Activated CD4-positive, alpha-beta T cell treated with anti-CD3 and anti-CD28 coated beads for 36 hours (primary cell): ENCODE measurements at places on chromosomes 12 and 14.

DNA sequence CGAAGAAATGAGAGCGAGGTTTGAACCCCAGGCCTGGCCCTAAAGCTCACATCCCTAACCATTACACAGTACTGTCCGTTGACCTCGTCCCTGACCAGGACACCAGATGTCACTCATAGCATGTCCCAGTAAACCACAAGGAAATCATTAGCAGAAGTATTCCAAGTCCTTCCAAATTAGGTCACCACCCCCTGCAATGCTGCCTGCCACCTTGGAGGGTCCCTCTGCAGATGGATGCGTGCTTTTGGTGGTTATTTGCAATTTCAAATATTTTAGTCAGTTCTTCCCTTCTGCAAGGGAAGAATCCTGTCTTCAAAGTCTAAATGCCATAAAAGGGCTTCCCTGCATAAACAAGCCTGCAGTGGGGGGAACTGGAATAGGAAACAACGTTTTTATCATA, 71.3 kb downstream of the CLMN start:
- DNase-seq, result no peak

DNA sequence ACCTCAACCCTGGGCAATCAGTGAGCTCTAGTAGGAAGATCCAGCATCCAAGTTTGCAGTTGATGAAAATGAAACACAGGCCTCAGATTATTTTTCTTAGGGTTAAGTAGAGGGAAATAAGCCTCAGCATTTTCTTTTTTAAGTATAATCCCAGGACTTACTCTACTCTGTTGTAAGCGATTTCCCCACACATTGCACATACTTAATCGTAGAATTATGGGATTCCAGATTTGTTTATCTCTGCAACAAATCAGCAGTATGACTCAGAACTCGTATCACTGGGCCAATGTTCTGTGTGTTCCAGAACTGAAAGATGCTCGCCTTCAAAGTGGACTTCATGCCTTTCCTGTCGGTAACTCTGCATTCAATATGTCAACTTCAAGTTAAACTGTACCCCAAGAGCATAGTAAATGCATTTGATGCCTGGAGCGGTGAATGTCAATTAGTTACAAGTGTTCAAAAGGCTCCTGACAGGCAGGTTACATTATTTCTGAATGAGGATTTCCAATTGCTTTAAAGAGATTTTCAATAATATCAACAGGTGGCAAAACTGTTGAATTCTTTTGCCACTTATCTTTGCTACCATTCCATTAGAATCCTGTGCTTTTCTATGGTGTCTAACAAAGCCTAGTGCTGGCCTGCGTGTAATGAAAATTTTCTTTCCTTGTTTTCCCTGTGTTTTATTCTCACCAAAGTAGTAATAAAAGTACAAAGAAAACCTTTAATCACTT, 323.8 kb upstream of the SYT1 start:
- no peak for DNase-seq

GRCh38 chr12:99334285-99335056, 313.1 kb upstream of the GARIN6 start:
- DNase-seq, result no peak

DNA sequence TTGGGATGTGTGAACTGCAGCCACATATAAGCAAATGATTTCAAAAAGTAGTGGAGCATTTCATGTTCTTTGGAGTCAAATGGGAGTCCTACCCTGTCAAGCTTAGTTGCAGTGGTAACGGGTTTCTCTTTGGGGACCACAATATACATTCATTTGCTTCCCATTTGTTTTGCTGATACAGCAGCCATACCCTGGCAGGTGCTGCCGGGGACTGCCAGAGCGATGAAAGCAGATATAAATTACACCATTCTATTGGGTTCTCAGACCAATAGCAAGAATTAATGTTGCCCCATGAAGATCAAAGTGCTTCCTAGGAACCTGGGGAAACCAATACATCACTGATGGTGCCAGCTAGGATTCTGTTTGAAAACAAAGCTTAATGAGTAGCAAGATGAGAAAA, 1621.5 kb upstream of the FLRT2 start:
- DNase-seq, result no peak

- no peak for DNase-seq
Measured at GRCh38 chr12:62282057-62282774, 22.0 kb downstream of the USP15 start.

DNA sequence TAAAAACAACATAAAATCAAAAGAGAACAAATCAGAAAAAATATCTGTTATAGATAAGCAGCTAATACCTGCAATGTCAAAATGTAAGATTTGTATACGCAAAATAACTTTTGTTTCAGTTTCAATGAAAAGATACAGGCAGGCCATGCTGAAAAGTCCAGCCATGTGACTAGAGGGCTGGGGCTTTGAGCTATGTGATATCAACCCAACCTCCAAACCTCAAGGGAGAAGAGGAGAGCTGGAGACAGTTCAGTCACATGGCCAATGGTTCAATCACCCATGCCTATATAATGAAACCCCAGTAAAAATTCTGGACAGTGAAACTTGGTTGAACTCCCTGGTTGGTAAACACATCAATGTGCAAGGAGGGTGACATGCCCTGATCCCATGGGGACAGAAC, 5.3 kb downstream of the COX16 start:
- no peak for DNase-seq

DNA sequence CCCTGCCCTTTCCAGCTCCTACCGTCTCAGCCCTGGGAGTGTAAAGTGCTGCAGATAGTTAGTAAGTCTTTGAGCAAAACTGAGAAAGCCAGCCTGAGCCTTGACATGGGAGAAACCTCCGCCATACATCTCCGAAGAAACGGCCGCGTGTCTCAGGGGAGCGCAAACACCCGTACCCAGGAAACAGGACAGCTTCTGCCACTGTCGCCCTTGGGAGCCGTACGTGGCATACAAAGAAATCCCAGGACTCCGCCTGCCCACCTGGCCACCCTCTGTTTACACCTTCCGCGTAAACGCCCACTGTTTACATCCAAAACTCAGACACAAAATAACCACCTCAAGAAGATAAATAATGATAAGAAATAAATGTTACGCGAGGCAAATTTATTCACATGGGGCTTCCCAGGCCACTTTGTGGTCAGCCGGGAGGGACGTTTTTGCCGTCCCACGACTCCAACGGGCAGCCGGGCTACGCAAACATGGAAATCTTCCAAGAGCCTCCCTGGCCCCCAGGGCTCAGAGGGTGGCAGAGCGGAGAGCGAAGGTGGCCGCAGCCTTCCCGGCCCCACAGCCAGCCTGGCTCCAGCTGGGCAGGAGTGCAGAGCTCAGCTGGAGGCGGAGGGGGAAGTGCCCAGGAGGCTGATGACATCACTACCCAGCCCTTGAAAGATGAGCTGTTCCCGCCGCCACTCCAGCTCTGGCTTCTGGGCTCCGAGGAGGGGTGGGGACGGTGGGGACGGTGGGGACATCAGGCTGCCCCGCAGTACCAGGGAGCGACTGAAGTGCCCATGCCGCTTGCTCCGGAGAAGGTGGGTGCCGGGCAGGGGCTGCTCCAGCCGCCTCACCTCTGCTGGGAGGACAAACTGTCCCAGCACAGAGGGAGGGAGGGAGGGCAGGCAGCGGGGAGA, at the start of gene BDKRB2:
TSS of gene BDKRB2 (plus strand) at position 689 of the 908 bp plus-strand sequence. CDS start 32,269 bp downstream, outside the sequence.
- DNase-seq, result peak; percentile 55

GRCh38 chr14:103735022-103735421, 19.4 kb downstream of the ZFYVE21 start:
- DNase-seq, result no peak

DNA sequence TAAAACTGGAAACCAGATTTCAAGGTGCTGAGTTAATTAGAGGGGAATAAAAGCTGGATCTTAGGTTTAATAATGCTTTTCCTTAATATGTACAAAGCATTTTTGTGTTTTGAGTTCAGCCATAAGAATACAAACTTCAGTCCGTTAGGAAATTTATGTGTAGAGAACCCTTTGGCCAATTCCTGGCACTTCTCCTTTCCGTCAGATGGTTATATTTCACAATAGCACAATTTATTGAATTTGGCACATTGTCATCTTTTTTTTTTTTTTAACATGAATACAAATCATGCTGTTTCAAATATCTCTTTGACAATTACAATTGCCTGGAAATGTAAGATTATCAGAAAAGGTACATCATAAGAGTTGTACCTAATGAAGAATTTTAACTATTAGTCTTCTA, 56.2 kb upstream of the DDHD1 start:
- DNase-seq, result no peak

DNA sequence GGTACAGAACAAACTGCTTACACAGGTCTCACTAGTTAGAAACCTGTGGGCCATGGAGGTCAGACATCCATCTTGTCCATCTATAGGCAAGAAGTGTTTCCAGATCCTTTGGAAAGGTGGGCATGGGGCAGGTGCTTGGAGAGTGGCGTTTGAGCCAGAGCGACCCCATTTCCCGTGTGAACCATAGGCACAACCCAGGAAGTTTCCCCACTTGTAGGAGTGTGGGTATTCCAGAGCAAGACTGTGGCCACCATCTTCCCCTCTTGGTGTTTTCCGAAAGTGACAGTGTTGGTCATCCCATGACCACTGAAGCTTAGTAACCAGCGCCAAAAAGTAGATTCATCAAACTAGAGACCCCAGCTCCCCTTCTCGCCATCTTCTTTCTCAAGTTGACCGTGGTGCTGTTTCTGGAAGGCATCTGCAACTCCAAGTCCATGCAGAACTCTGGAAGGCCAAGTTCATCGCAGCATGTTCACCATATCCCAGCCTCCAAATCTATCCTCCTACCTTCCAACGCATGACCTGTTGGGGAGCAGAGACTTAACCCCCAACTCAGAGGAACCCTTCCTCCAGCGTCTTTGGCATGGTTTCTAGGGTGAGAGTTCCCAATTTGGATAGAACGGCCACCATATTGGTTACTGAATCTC, 19.7 kb downstream of the PHETA1 start:
- DNase-seq, result no peak

GRCh38 chr12:51086933-51087332, 3.5 kb upstream of the CSRNP2 start:
- no peak for DNase-seq
